Caudate nucleus (tissue), 63 donors: ENCODE measurements at places on chromosomes 3 and 15.

GRCh38 chr3:44058022-44058867 is 183.4 kb upstream of the TOPAZ1 start:
- DNase-seq, result peak; percentile 64

DNA sequence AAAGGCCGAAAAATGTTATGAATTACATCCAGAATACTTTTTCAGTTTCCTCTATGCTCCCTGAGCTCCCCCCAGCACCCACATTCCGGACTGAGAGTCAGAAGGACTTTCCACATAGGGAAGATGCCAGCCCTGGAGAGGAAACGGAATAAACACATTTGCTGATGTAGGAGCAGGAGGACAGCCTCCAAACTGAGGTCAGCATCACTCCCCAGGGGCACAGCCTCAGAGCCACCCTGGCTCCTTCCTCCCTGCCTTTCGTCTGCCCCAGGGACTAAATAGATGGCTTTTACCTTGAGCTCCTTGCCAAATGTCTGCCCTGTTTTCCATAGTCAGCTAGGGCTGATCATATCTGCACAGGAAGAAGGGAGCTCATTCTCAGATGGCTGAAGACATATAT is 22.6 kb upstream of the SLCO2A1 start:
- no peak for DNase-seq

GRCh38 chr15:71707230-71708050 is 102.9 kb upstream of the NR2E3 start:
- DNase-seq, result no peak

GRCh38 chr15:97941572-97941971 is 18.9 kb upstream of the ARRDC4 start:
- DNase-seq, result no peak

GRCh38 chr3:192980632-192981031 is 63.0 kb upstream of the MB21D2 start:
- no peak for DNase-seq

DNA sequence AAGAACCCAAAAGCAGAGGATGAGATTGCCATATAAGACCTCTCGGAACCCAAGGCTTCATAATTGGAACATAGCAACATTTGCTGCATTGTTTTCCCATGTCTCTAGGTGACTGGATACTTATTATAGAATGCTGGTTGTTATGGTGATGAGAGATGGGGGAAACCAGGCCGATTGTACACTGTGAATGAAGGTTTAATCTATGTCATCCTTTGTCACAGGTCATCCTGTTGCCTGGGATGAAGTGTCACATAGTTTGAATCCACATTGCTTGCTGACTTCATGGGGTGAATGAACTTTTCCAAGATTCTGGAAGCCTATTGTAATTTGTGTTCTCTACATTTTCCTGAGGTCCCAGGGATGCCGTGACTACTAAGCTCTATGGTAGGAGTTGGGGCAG is 41.8 kb downstream of the CLEC3B start:
- no peak for DNase-seq

GRCh38 chr3:120472121-120472844 is 21.5 kb upstream of the FSTL1 start:
- no peak for DNase-seq

DNA sequence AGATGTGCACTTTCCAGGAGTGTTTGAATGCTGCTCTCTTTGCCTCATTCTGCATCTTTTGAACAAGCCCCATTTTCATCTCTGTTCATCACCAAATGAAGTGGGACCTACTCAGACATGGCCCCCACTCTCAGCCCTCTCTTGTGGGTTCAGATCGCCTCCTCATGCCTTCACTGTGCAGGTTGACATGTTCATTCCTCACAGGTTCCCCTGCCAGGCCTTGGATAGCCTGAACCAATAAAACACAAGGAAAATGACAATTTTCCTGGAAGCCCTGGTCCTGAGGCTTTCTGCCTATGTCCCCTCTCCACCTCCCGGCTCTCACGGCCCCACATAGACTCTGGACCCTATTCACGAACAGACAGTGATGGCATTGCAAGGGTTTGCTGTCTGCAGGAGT is 17.7 kb downstream of the KLF15 start:
- DNase-seq, result no peak

DNA sequence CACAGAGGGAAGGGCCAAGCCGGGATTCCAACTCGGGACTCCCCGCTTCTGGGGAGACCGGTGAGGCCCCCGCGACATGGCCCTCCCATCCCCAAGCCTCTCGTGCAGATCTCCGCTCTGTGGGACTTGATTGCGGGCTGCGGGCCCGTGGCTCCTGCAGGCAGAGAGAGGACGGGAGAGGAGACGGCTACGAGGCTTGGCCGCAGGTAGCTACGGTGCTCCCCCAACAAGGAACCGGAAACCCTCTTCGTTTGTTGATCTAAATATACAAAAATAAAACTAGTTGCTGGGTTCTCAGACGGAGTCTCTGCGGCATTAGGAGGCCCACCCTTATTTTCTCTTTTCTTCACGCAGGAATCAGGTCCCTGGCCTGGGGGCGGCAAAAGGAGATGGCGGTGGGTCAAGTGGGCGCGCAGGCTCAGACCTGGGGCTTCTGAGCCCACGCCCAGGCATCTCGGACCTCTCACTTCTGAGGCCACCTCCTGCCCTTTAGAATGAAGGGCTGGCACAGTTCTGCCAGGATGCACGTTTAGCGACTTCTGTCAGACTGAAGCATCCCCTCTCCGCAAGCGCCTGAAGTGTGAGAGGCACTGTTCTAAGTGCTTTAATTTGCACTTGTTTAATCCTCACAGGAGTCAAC is 10.9 kb downstream of the GNB5 start:
- no peak for DNase-seq

- no peak for DNase-seq
These were observed 75.6 kb downstream of the VPS8 start for GRCh38 chr3:184887574-184887973.

- peak; percentile 57 for DNase-seq
These were observed 2.8 kb downstream of the APOD start for GRCh38 chr3:195580744-195581443.

- no peak for DNase-seq
These were observed 80.0 kb upstream of the BNC1 start for GRCh38 chr15:83364501-83364900.

DNA sequence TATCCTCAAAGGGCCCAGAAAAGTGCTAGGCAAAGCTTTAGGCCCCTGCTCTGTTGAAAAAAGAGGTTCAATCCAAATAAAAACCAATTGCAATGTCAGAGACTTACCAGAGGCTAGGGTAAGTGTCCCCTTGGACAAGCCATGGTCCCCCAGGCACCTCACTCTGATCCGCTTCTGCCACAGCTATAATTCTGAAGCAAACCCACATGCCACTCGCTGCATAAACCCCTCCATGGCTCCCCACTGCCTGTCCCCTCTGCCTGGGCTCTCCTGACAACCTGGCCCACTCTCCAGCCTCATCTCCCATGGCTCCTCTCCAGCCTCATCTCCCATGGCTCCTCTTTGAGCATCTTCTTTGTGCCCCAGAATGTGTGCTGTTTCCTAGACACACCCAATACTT is 169.6 kb upstream of the TLE3 start:
- no peak for DNase-seq

DNA sequence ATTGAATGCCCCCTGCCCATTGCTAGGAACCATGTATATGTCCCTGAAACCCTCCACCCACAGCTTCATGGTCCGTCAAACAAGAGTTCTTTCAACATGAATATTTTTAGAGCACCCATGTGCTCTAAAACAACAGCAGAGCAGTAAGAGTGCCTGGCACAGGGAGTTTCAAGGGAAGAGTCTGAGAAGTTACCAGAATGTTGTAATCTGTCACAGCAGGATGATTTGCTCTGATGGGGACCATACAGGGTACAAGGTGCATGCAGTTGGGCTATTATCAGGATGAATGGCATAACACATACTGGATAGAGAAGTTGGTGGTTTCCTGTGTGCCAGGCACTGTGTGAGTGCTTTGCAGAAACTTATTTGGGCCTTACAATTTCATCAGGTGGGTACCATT is 27.8 kb upstream of the FLNB start:
- DNase-seq, result no peak

DNA sequence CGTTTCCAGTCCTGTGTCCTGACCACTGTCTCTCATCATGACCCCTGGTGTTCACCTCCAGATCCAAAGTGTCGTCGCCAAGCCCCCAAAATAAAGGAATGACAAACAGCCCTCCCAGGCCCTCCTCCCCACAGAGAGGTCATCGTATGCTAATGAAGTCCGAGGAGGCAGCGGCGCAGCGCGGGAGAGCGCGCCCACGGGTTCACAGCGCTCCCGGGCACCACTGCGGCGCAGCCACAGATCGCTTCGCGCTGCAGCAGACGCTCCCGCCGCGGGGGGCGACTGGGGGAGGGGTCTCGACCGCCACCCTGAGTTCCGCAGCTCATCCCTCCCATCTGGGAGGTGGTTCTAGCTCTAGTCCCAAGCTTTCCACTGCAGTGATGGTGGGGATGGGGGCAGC is 1.3 kb downstream of the DGKG start:
- DNase-seq, result no peak

DNA sequence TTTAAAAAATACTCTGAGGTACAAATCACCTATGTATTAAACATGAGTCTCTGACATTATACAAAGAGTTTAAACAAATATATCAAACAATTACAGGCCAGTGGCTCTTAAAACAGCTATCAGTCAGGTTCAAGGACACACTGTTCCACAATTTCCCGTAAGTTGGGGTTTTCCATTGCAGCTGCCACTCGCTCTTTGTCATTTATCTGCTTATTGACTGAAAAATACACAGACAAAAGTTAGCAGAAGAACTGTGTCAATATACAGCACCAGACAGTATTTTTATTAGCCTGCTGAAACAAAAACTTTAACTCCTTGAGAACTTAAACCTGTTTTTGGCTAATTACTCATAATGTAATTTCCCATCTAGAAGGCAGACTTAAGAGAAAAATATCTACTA is 20.8 kb downstream of the CIAO2A start:
- DNase-seq, result no peak

- DNase-seq, result no peak
These were observed 1160.5 kb downstream of the IGSF11 start for GRCh38 chr3:117874028-117874690.

GRCh38 chr3:127535901-127536829 is 54.4 kb downstream of the TPRA1 start:
- no peak for DNase-seq

DNA sequence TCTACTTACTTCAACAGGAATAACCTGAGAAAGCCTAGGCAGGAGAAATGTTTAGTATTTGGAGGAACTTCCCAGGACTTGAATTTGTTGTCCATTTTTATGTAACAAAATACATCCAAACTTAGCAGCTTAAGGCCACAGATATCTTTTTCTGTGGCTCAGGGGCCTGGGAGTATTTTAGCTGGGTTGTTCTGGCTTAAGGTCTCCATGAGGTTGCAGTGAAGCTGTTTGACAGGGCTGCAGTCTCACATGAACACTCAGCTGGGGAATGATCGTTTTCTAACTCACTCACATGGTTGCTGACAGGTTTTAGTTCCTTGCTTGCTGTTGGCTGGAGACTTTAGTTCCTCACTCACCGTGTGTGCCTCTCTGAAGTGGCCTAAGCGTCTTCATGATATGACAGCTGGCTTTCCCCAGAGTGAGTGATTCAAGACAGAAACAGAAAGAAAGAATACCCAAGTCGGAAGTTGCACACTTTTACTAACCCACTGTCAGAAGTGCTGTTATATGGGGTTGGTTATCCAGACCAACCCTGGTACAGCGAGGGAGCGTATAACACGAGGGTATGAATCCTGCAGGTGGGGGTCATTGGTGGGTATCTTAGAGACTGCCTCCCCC is 229.7 kb upstream of the TBL1XR1 start:
- no peak for DNase-seq

DNA sequence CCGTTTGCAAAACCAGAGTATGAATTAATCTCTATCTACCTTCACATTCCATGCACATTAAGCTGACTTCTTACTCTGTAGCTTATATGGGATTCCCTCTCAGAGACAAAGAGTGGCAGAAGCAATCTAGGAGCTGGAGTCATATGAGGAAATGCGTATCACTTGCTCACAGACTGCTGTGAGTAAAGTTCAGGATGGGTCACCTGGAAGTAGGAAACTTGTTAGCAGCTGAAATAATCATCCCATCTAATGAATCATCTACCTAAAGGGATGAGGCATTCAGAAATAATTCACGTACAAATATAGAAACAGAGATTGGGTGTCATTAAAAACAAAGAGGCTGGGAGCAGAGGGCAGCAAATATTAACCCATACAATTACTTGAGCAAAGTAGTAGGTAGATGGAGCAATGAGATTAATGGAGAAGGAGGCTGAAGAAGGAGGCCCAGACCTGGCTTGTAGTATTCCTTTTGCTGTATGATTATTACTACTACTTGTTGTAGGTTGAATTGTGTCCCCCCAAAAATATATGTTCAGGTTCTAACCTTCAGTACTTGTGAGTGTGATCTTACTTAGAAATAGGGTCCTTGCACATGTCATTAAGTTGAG is 866.3 kb downstream of the ROBO2 start:
- no peak for DNase-seq

GRCh38 chr3:38102444-38102814 is 34.5 kb downstream of the ACAA1 start:
- DNase-seq, result no peak

GRCh38 chr3:190122198-190122771 is 1.6 kb upstream of the P3H2 start:
- DNase-seq, result no peak

GRCh38 chr3:42438758-42439157 is 28.3 kb upstream of the LYZL4 start:
- no peak for DNase-seq

- DNase-seq, result no peak
These were observed 985 bp downstream of the LCMT2 start for GRCh38 chr15:43329217-43329959.

GRCh38 chr3:41346698-41347270 is 147.5 kb downstream of the CTNNB1 start:
- DNase-seq, result no peak

DNA sequence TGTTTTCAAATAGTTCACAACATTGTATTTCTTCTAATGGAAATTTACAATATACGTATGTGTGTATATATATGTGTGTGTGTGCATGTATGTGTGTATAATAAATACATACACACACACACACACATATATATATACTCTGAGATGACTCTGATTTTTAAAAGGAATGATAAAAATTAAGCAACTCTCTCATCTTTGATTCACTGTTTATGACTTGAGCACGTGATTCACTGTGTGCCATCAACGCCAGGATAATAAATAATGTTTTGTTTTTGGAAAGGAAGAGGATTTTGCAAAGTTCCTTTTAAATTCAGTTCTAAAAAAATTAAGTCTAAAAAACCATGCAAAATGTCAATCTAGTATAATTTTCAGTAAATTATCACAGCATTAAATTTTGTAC is 132.4 kb downstream of the P3H2 start:
- DNase-seq, result no peak

DNA sequence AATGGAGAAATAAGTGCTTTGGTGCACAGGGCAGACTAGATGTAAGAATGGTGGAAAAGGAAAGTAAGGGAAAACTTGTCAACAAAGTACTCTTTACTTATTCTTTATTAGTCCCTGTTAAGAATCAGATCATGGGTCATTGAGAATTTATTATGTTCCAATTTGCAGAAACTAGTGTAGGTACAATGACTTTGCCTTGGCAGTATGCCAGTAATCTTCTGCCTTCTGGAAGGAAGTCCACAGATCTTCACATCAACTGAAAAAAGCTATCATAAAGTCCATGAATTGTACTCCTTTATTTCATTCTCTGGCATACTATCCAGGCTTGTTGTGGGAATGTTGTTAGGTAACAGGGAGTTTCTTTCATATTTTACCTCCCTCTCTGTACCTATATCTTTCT is 88.2 kb upstream of the FLNB start:
- no peak for DNase-seq

GRCh38 chr15:49015896-49016295 is 30.4 kb downstream of the SECISBP2L start:
- no peak for DNase-seq

- no peak for DNase-seq
These were observed 14.0 kb upstream of the SPINK8 start for GRCh38 chr3:48347500-48347899.

GRCh38 chr3:43497422-43497821 is 124.4 kb downstream of the ANO10 start:
- no peak for DNase-seq
